ENCODE measurements at places on chromosomes 1 and 21. TPM values are rescaled to one million over a fixed set of nuclear protein-coding genes. Genes with fewer than 3 reads are reported as not detected.

DNA sequence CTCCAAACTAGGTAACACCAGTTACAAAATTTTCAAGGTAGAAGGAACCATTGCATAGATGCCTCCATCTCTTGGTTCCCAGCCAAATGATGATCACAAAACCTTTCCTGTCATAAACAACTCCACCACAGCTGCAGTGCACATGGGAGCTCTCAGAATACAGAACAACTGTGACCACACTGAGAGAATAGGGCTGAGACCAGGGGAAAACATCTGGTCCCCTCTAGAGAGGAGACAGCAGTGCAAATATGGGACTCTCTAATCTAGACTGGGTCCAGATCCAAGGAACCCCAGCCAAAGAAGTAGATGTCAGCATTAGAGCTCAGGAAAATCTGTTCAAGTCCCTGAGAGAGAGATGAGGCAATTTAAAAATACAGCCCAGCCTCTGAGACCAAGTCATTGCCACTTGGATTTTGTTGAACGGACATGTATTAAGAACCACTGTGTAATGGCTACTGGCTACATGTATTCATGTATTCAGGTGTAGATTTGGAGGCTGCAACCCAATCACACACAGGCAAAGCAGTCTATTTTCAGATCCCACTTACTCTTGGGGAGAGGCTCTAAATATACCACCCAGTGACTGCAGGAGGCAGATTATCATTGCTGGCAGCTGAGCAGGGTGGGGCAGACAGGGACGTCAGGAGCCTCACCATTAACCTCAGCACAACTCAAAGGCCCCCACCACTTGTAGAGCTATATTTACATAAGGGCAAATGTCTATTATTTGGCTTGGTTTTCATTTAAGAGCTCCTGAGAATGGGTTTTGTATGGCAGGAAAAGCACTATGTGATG lies 7.6 kb upstream of the RXRG start:
- no peak for DNase-seq

DNA sequence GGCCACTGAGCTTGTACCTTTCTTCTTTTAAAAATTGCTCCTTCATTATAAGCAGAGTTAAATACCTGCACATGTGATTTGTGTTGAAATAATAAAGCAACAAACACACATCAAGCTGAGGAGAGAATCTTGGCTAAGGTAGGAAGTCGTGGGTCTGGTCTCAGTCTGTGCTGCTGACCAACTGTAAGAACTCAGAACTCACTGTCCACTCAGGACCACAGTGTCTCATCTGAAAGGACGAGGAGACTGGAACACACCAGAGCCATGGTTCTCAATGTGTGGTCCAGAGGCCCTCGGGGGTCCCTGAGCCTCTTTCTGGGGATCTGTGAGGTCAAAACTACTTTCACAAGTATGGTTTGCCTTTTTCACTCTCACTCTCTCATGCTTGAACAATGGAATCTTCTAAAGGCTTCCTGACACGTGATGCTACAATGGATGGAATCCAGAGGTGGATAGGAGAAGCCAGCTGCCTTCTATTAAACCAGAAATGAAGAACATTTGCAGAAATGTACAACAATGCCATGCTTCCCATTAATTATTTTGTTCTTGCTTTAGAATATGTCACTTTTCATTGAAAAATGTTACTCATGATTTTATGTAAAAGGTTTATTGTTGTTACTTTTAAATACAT lies 17.3 kb upstream of the ETS2 start:
- no peak for DNase-seq

DNA sequence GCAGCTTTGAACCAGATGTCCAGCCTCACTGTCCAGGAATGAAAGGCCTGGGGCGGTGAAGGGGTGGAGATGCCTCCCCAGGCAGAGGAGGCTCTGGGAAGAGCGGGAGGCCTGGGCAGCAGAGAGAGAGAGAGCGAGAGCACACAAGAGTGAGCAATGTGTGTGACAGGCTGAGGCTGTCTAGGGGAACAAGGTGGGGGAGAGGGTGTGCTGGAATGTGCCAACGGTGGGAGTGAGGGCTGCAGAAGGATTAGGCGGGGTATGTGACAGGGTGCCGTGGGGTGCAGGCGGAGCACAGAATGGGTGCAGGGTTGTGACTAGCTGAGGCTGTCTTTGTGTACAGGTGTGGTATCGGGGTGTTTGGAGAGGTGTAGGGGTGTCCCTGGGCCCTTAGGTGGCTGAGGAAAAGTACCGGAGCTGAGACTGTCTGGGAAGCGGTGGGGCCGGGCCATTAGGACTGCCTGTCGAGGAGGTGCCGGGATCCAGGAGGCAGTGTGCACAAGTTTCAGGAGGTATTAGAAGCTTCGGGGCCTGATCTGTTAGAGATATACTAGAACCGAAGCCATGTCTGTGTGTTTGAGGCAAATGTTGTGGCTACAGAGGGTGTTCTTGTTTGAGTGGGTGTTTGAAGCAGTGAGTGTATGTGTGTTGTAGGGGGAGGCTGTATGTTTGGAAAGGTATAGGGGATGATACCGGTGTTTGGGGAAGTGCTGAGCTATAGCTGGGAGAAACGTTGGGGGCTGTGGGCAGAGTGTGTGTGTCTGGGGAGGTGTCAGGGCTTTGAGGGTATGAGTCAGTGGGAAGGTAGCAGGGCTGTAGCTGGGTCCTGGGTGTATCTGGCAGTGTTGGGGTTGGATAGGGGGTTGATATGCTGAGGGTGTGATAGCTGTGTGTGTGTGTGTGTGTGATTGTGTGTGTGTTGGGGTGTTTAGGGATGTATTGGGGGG lies 9.1 kb downstream of the AHDC1 start:
- no peak for DNase-seq

DNA sequence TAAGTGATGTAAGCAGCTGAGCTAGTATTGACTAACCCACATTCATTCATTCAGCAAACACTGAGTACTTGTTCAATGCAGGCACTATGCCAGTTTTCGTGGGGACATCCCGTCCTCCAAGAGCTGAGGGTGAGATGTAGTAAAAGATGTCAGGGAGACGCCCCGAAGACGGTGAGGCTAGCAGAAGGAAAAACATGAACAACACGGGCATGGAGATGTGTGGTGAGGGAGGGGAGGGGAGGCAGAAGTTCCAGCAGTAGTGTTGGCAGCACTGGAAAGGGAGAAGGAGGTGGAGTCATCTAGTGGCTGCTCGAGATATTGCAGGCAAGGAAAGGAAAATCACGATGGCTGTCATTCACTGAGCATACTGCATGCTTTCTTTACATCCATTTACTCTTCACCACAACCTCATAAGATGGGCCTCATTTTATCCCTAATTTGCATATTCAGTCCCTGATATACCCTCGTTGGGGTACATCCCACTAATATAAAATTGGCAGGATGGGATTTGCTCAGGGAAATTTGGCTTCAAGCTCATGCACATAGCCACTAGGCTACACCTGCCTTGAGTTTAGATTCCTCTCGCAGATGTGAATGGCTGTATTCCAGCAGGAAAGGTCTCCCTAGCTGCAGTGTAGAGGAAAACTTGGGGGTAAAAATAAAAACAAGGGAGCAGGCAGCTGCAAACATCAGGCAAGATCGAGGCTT lies 14.5 kb downstream of the PDZK1IP1 start:
- peak; percentile 58 for DNase-seq

DNA sequence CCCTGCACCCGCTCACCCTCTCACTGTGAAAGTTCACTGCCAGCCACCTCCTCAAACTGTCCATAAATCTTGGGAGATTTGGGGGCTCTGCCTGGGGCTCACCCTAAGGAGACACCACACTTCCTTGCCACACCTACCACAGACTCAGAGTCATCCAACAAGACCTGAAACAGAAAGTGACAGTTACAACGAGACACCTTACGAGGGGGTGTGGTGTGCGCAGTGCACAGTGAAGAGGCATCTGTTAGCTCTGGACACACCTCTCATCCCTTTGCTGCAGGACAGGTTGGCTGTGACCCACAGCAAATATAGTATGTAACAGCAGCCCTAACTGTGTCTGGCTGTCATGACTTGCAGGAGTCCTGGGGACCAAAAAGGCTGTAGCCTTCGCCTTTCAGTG lies 190.2 kb downstream of the NR5A2 start:
- no peak for DNase-seq

DNA sequence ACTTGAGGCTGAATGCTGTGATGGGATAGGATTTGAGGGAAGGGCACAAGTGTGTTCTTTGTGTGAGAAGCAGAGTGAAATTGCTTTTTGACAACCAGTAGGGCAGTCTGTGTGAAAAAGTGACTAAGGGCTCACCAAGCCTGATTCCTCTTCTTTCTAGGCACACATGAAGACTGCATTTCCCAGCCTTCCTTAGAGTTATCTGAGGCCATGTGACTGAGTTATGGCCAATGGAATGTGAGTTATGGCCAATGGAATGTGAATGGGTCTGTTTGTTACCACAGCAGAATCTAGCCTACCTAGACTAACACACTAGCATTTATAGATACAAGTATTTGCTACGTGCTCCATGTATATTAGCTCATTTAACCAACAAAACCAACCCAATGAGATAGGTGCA lies 35.3 kb upstream of the DIRAS3 start:
- no peak for DNase-seq

DNA sequence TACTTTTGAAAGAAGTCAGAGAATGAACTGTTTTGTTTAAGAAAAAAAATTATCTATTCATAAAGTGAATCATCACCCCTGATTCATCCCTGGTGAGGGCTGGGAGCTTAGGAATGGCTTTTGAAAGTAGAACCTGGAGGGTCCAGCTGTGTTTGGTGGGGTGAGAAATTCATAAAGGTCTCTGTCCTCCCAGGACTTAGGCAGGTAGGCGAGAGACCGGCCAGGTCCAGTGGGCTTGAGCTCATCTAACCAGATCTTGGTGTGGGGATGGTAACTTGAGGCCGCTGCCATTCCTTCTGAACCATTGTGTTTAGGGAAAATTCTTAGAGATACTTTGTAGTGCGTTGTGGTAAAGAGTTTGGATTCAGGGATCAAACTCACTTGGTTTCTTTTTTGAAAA lies 156.8 kb upstream of the TNR start:
- no peak for DNase-seq

The KCND3 gene
- not detected for total RNA-seq

The CFAP74 gene
- total RNA-seq = not detected

The SERPINC1 gene
- total RNA-seq = not detected
